ENCODE measurements at places on chromosomes 16 and 17.

GRCh38 chr16:78990309-78990701 is 610.2 kb downstream of the MAF start:
- DNase-seq = no peak

GRCh38 chr17:55053855-55054254 is 85.3 kb downstream of the STXBP4 start:
- no peak for DNase-seq

GRCh38 chr17:46179375-46179999 is 13.7 kb downstream of the KANSL1 start:
- DNase-seq = no peak

DNA sequence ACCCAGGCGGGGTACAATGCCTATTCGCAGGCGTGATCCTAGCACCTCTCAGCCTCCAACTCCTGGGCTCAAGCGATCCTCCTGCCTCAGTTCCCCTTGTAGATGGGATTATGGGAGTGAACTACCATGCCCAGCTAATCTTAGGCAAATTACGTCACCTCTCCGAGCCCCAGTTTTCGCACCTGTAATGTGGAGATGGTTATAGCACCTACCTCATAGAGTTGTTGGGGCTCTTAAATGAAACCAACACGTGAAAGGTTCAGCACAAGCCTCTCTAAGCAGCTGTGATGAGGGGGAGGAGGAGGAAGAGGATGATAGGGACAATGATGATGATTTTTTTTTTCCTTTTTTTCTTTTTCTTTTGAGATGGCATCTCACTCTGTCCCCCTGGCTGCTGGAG is 59.9 kb downstream of the ABR start:
- no peak for DNase-seq

GRCh38 chr16:27286451-27286850 is 17.9 kb upstream of the NSMCE1 start:
- no peak for DNase-seq

Data from neuronal stem cell (in vitro differentiated cells).